ENCODE measurements at places on chromosomes 13 and 19.

GRCh38 chr13:24502533-24503378, 9.8 kb downstream of the PARP4 start:
- peak; percentile 53 for DNase-seq

DNA sequence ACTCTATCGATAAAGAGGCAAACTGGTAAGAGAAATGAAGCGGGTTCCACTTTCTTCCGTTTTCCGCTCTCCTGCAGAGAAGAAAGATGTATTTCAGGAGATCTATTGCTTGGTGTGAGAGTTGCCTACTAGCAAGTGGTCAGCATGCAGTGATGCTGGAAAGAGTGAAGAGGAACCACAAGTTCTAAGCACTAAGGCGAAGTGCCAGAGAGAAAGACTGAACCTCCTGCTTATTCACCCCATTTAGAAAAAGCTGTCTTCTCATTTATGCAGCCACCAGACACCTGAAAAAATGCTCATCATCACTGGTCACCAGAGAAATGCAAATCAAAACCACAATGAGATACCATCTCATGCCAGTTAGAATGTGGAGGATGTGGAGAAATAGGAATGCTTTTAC, 78.7 kb upstream of the GPC6 start:
- no peak for DNase-seq

DNA sequence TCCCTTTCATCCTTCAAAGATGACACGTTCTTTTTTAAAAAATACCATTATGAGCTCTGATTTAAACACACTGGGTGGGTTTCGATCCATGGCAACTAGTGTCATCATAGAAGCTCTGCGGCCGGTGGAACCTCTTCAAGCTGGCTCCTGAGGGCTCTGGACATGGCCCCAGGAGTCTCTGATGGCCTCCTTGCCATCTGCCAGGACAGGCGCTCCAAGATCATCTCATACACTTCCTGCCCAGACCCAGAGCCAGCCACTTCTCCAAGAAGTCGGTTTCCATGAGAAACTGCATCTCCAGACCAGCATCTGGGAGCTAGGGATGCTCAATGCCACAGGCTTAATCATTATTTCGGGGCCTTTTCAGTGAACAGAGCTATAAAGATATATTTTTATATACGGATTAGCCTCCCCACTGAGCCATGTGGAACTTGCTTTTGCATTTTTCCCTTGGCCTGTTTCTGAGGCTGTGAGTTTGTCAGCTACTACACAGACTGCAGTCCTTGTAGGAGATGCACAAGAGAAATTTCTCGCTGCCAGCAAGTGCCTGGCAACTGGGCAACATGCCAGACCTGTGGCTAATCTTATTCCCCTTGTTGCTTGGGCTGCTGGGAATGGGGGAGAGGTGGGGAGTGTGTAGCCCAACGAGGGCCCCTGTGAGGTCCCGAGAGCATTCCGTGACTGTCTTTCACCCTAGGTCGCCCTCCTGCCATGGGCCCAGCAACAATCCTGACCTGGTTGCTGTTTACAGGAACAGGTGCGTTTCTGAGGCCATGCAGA, 15.9 kb downstream of the SUGP1 start:
- DNase-seq, result no peak

DNA sequence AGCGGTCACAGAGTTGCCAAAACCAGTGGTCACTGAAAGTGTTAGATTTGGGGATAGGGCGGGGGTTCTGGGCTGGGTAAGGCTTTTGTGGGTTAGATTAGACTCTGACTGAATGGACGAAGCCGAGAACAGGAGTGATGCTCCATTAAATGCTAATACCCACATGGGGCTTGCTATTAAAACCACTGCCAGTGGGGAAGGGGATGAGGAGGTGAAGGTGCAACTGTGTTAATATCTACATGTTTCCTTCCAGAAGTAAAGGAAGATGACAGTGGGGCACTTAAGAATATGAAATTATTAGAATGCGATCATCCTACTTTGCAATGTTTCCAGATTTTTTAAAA, 573 bp upstream of the ZNF614 start:
- no peak for DNase-seq

- no peak for DNase-seq
Measured at GRCh38 chr19:39502640-39503417, 4.1 kb downstream of the DLL3 start.

DNA sequence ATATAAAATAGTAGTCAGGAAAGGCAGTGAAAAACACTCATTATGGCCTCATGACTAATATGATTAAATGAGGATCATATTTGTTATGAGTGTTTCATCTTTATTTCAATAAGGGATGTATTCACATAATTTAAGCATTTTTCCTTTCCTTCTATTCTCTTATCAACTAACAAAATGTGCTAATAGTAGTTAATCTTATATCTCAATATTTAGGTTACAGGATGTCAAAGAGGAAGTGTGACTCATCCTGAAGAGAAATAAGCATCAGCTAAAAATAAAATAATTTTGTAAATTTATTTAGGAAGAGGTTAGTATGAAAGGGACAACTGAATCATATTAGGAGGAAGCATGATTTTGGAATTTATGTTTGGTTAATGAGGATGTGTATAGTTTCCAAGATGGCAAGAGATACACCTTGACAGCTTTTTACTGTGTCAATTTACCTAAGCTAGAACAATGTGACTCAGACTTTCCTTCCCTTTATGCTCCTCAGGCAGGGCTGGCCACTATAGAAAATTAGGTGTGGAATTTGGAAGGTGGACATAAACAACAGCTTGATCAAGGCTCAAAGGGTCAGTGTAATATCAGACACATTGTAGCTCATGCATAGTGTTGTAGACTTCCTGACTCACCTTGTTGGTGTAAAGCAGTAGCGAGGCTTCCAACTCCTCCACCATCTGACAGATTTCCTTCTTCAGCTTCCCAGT, 172.7 kb downstream of the SLITRK1 start:
- no peak for DNase-seq

DNA sequence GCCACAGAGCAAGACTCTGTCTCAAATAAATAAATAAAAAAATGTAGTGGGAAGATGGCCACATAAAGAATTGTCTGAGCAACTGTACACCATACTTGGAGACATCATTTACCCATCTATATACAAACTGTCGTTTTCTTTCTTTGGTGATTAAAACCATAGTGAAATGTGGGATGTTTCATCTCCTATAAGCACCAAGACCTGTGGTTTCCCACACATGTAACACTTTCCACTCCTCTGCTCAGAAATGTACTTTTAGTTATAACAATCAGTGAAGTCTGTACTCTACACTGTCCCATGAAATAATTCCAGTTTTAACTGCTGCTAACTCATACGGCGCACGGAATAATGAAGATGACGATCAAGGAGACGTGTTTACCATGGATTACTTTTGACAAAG, 18.3 kb downstream of the PDCD5 start:
- DNase-seq, result no peak

DNA sequence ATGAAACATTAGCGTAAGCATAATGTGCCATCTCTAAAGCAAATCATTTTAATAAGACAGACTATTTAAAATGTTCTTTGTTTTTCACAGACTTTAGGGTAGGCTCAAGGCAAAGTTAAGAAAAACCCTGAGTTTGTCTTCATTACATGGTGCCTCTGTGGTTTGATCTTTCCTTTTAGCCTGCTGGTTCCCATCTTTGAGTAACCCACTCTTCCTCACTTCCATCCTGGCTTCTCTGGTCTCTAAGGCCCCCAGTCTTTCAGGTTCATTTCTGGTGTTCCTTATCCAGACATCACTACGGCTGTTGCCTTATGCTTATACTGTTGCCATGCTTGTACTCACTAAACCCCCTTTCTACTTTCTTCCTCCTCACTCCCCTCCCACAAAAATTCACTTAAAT, 38.4 kb downstream of the DACH1 start:
- DNase-seq, result no peak

DNA sequence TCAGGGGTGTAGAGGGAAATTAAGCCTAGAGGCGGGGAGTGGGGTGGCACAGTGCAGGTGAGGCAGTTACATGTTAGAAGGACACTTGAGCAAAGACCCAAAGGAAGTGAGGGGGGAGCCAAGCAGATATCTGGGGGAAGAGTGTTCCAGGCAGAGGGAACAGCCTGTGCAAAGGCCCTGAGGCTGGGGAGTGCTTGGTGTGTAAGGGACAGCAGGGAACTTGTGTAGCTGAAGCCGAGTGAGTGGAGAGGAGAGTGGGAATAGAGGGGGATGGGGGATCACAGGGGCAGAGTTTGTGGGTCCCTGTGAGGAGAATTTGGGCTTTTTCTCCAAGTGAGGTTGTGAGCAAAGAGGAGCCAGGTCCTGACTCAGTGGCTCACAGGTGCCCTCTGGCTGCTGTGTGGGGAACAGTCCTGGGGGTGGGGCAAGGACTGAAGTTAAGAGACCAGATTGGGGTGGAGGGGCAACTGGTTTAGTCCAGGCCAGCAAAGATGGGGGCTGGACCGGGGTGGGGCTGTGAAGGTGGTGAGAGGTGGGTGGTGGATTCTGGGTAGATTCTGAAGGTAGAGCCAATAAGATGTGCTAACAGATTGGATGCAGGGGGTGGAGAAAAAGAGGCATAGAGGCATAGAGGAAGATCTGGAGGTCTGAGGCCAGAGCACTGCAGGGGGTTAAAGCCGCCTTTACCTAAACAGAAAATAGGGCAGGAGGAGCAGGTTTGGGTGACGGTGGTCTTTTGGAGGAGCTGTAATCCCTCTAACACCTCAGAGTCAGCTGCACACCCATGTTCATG, 75.3 kb downstream of the CACNA1A start:
- DNase-seq, result peak; percentile 41

- no peak for DNase-seq
Measured at GRCh38 chr13:96792188-96792587, 202.1 kb downstream of the OXGR1 start.

DNA sequence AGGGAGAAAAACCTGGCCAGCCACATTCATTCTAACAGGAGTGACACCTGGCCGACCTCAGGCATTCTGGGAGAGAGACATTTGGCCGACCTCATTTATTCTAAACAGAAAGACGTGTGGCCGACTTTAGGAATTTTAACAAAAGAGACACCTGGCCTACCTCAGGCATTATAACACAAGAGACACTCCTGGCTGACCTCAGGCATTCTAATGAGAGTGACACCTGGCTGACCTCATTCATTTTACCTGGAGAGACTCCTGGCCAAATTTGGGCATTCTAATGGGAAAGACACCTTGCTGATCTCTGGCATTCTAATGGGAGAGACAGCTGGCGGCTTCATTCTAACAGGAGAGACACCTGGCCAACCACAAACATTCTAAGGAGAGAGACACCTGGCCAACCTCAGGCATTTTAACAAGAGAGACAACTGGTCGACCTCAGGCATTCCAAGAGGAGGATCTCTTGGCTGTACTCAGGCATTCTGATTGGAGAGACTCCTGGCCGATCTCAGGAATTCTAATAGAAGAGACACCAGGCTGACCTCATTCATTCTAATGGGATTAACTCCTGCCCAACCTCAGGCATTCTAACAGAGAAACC, 1353.9 kb downstream of the UQCRFS1 start:
- DNase-seq, result no peak

DNA sequence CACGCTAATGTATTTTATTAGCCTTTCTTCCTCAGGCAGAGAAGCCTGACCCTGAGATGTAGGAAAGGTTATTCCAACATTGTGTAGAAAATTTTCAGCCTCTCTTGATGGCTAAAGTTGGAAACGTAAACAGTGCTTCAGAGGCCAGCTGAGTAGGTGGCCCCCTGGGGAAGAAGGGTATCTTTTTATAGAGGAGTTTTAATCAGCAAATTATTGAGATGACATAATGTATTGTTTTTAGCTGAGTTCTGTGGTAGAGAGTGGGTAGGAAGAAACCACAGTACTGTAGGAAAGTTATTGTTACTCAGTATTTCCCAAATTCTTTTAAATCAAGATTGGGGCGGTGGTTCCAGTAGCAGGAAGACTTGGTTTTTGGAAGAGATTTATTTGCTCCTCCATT, 268.8 kb downstream of the DLEU7 start:
- no peak for DNase-seq

DNA sequence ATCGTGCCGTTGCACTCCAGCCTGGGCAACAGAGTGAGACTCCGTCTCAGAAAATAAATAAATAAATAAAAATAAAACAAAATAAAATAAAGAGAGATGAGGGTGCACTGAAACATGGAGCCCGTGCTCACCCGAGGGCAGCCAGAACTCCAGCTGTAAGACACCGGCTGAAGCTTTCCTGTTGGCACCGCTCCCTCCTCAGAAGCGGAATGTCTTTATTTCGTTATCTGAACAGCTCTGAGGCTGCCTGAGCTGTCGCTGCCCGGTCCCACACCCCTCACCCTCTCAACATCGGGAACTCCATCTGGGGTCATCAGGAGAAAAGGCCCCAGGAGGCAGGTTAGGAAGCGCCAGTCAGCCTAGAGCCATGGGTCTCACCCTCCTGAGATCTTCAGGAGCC, 24.4 kb downstream of the ZNF787 start:
- no peak for DNase-seq

DNA sequence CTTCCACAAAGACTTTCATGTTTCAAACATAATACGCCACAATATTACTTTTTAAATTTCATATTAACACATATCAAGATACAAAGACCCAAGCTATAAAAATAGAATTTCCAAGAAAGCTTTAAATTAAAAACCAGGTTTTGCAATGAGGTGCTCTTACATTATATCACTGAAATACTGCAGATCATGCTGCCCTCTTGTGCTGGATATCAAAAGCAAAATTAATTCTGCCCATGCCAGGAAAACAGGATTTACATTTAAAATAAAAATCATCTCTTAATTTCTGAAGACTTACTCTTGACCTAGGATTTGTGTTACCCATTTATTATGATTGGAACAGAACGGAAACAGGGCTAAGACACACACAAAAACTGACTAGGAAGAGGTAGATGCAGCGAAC, 145.0 kb downstream of the ABCC4 start:
- DNase-seq, result peak; percentile 31

GRCh38 chr13:32938907-32939306, 77.3 kb upstream of the KL start:
- DNase-seq, result peak; percentile 20

- no peak for DNase-seq
Measured at GRCh38 chr19:47446534-47447469, 24.9 kb downstream of the SLC8A2 start.

DNA sequence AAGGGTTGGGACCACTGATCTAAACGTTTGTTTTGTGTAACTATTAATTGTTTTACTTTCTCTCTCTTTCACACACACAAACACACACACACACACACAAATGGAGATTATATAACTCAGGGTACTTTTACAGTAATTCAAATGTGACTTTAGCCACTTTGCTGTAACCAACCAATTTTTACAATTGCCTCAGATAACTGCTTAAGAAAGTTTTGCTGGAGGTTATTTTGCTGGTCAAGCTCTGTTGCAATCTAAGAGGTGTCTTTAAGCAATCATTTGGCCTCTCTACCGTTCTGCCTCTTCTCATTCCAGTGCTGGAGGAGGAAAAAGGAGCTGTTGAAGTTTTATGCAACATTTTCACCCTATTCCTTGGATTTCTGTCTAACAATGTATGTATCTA, 63.0 kb downstream of the TBC1D4 start:
- no peak for DNase-seq

GRCh38 chr13:78620936-78621470, 17.7 kb upstream of the POU4F1 start:
- DNase-seq, result no peak

DNA sequence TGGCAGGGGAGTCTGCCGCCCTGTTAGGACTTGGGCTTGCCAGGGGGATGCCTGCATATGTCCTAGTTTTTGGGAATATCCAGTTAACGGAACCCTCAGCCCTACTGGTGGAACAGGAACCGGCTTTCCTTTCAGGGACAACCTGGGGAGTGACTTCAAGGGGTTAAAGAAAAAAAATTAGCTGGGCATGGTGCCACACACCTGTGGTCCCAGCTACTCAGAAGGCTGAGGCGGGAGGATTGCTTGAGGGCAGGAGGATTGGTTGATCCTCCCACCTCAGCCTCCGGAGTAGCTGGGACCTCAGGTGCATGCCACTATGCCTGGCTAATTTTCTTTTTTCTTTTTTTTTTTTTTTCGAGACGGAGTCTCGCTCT, 22.5 kb downstream of the LDLR start:
- DNase-seq, result no peak

All from HFFc6 (cell line).